HepG2 (cell line): ENCODE measurements at places on chromosomes 6 and 20. TPM values are rescaled to one million over a fixed set of nuclear protein-coding genes. Genes with fewer than 3 reads are reported as not detected.

Gene LY6G6D
- not detected in 2 replicates for total RNA-seq

- DNase-seq: no peak
Observed at GRCh38 chr20:17836303-17836861, 132.2 kb downstream of the SNX5 start.

DNA sequence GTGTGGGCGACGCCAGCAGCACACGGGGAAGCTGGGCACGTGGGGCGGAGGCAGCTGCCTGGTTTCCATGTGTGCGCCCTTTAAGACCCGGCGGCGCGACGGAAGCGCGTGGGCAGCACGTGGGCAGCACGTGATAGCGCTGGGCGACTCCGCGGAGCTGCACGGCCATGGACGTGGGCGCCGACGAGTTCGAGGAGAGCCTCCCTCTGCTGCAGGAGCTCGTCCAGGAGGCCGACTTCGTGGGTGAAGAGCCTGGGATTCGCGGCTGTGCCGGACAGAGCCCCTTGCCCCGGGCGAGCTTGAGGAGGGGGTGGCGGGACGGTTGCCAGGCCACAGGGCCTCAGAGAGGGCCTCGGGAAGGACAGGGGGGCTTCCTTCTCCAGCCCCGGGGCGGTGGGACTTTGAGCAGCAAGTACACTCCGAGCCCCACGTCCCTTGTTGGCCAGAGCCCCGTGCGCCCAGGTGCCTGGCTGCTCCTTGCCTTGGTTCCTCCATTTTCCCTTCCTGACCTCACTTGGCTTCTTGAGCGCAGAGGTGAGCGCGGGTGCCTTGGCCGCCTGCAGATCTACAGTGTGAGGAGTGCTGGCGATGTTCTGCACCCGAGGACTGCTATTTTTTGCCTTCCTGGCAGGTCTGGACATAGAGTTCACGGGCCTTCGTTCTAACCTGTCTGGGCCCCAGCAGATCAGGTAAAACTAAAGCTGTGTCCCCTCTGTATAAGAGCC is at the start of gene PNLDC1:
TSS of gene PNLDC1 (plus strand) at position 136 of the 725 bp plus-strand sequence. CDS start at position 168, 32 bp downstream.
- DNase-seq: no peak

Gene PRSS16
- not detected in 2 replicates for total RNA-seq

GRCh38 chr6:48615041-48615440 is 504.0 kb upstream of the PTCHD4 start:
- no peak for DNase-seq
